ENCODE measurements at places on chromosomes 12 and 14.

- DNase-seq = no peak
Measured at GRCh38 chr14:77868552-77869285, 68.8 kb downstream of the ADCK1 start.

DNA sequence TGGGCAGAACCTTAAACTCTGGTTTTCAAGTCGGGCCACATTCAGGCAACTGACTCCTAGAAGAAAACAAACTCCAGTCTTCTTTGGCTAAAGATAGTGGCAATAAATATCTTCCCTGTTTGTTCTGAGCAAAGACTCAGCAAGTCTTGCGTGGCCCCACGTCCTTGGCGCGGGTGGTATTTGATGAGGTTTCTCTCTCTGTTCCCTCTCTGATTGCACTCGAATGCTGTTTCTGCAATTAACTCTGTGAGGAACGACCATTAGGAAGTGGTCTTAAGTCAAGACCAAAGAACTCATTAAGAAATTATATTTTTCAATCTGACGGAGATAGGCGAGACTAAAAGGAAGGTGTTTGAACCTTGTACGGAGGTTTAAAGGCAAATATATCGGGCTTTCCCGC lies 177.6 kb downstream of the TMEM132C start:
- no peak for DNase-seq

GRCh38 chr12:72491426-72491825 lies 219.3 kb downstream of the TRHDE start:
- no peak for DNase-seq

DNA sequence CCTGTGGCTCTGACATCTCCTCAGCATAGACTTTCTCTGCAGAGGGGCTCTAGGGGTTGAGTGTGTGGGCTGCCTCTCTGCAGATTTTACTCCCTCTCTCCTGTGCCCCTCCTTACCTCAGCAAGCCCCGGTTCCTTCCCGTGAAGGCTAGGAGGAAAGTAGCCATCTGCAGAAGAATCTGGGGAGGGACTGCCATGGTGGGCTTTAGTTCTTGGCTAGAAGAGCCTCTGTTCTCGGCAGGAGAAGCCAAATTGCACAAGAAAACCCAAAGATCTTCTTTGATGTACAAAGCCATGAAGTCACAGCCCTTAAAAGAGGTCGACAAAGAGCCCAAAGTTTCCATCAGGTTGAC lies 23.5 kb downstream of the CKAP4 start:
- no peak for DNase-seq

GRCh38 chr12:125455556-125455955 lies 390.3 kb downstream of the AACS start:
- no peak for DNase-seq
